Renal cortical epithelial cell (primary cell): ENCODE measurements at places on chromosomes 11 and 22. TPM values are rescaled to one million over a fixed set of nuclear protein-coding genes. Genes with fewer than 3 reads are reported as not detected.

Gene PEX16
- 19.5 and 28.7 TPM in 2 replicates for total RNA-seq

Gene POTEH
- total RNA-seq, result not detected in 2 replicates

Gene HIC2
- 1.6 and 2.7 TPM in 2 replicates for total RNA-seq

Gene OR4A16
- total RNA-seq, result not detected in 2 replicates

Gene IL17REL
- not detected in 2 replicates for total RNA-seq

Gene OR8G5
- total RNA-seq, result not detected in 2 replicates

Gene PIH1D2
- 3.0 and 7.4 TPM in 2 replicates for total RNA-seq

Gene SCN3B
- 0.20 and 0.35 TPM in 2 replicates for total RNA-seq

Gene C1QTNF6
- total RNA-seq, result 2.1 and 7.1 TPM in 2 replicates

Gene MFNG
- total RNA-seq, result 1.1 and 2.6 TPM in 2 replicates

Gene OR56A3
- total RNA-seq, result not detected in 2 replicates

Gene SLC5A12
- total RNA-seq, result under 0.01 and 0.10 TPM in 2 replicates

Gene OR4D9
- total RNA-seq, result not detected in 2 replicates

Gene ASPHD2
- total RNA-seq, result 5.4 and 5.6 TPM in 2 replicates

Gene FEN1
- 12.1 and 35.6 TPM in 2 replicates for total RNA-seq

Gene SAA1
- 137 and 322 TPM in 2 replicates for total RNA-seq

Gene KRTAP5-8
- not detected in 2 replicates for total RNA-seq

Gene GPR83
- total RNA-seq, result under 0.01 TPM in 1 of 2 replicates, not detected in the other

Gene CALCB
- 0.15 TPM in 1 of 2 replicates, not detected in the other for total RNA-seq

Gene COPB1
- 329 and 407 TPM in 2 replicates for total RNA-seq

Gene C11orf91
- total RNA-seq, result not detected in 2 replicates
